ENCODE measurements at places on chromosomes 5 and 9.

DNA sequence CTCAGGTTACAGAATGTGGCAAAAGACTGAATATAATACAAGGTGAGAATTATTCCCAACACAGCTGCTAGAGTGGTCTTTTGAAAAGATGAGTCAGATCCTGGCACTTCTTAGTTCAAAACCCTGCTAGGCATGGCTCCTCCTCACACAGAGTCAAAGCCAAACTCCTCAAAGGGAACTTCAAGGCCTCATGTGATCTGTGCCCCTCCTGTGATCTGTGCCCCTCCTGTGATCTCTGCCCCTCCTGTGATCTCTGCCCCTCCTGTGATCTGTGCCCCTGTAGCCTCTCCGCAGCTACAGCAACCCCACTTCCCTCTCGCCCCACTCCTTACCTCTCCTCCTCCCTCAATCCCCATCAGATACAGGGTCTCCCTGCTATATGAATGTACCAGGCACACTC is 525.5 kb upstream of the CCNG1 start:
- no peak for DNase-seq

GRCh38 chr5:443239-444151 is 519 bp downstream of the EXOC3 start:
- no peak for DNase-seq

DNA sequence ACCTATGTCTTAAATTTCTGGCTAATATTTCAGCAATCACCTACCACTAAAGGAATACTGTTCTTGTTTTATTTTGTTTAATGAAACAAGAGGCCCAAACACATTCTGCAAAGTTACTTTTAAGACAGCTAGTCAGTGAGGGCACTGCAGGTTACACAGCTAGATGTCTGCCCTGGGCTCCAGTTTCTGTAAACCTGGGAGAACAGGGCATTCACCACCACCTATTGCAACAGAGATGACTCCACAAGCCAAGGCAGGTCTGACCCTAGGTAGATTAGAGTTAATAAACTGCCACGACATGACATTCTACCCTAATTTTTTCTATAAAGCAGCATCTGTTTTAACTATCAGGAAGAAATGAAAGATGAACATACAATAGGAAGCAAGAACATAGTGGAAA is 90.8 kb downstream of the SLF1 start:
- DNase-seq = no peak

- DNase-seq = no peak
Measured at GRCh38 chr9:30075451-30076199, 2308.8 kb upstream of the ACO1 start.

DNA sequence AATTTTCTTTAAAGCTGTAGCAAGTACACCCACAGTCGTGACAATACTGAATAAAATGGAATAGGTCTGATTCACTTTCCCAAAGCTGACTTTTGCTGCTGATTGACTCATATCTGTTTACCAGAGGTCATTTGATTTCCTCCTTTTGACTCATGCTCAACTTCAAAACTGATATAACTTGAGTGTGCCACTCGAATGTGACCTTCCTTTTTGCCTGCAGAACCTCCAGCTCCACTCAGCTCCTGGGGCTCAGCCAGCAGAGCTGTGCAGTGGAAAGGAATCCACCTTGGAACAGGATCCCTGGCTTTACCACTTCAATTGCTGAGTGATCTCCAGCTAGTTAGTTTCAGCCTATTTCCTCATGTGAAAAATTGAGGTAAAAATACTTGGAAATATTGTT is 84.1 kb downstream of the FEM1C start:
- no peak for DNase-seq

- no peak for DNase-seq
Measured at GRCh38 chr9:69996967-69997366, 46.7 kb upstream of the MAMDC2 start.
